T-cell (primary cell): ENCODE measurements at places on chromosomes 1 and 21. TPM values are rescaled to one million over a fixed set of nuclear protein-coding genes. Genes with fewer than 3 reads are reported as not detected.

MANEAL gene
- total RNA-seq, result 4.4 TPM

FHAD1 gene
- not detected for total RNA-seq

GRCh38 chr1:246450611-246451251 lies 56.3 kb downstream of the SMYD3 start:
- DNase-seq, result no peak
- no peak overlapping the region for H3K27ac ChIP-seq
- H3K4me3 ChIP-seq, result no peak overlapping the region
- no peaks in the 10 kb centered on the region for H3K27me3 ChIP-seq
- no peaks in the 10 kb centered on the region for H3K4me1 ChIP-seq

GRCh38 chr21:28547766-28548165 lies 444.9 kb downstream of the LTN1 start:
- H3K4me1 ChIP-seq, result no peaks in the 10 kb centered on the region
- no peaks in the 10 kb centered on the region for H3K36me3 ChIP-seq
- H3K4me3 ChIP-seq, result no peak overlapping the region
- H3K27ac ChIP-seq, result no peak overlapping the region
- no peak for DNase-seq

- no peak overlapping the region for H3K27ac ChIP-seq
- DNase-seq, result no peak
- H3K4me3 ChIP-seq, result no peak overlapping the region
- no peaks in the 10 kb centered on the region for H3K27me3 ChIP-seq
- H3K36me3 ChIP-seq, result peaks cover 36% of the 10 kb centered on the region
Measured at GRCh38 chr1:111691886-111692285, 47.3 kb downstream of the INKA2 start.
